T1000 (cell line): ENCODE measurements at places on chromosomes 6 and 20.

- DNase-seq = no peak
These were observed 20.3 kb upstream of the KCNK16 start for GRCh38 chr6:39342692-39343395.

GRCh38 chr6:167578371-167578901, 248.3 kb upstream of the AFDN start:
- DNase-seq = no peak

GRCh38 chr20:25247956-25248785, at the start of gene PYGB:
Gene PYGB, plus strand, starts transcription at chr20:25248085. Its CDS starts 94 bp downstream, at chr20:25248179.
- peak; percentile 65 for DNase-seq

DNA sequence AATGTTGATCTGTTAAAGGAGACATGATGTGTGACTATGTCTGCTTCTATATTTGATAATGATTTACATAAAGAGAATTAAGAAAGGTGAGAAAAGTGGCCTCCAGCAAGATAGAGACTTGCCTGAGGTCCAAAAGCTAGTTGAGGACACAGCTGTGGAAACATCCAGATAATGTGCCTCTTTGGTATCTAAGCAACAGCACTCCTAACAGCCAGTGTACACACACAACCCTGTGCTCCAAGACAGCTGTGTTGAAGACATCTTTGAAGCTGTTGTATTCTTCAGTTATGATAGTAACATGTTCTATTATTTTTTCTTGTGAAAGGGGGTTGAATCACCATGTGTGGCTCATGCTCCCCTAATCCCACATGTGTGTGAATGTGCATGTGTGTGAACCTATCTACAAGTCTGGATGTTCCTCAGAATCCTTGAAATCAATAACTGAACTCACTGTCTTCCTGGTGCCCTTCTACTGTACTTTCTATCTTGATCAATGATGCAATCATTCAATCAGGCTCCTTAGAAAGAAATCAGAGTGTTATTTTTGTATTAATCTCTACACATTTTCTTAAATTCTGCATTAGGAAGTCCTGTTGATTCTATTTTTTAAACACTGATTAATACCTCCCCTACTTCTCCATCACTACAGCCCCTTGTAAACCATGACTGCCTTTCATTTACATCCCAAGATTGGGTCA, 116.7 kb upstream of the SSTR4 start:
- DNase-seq = no peak

DNA sequence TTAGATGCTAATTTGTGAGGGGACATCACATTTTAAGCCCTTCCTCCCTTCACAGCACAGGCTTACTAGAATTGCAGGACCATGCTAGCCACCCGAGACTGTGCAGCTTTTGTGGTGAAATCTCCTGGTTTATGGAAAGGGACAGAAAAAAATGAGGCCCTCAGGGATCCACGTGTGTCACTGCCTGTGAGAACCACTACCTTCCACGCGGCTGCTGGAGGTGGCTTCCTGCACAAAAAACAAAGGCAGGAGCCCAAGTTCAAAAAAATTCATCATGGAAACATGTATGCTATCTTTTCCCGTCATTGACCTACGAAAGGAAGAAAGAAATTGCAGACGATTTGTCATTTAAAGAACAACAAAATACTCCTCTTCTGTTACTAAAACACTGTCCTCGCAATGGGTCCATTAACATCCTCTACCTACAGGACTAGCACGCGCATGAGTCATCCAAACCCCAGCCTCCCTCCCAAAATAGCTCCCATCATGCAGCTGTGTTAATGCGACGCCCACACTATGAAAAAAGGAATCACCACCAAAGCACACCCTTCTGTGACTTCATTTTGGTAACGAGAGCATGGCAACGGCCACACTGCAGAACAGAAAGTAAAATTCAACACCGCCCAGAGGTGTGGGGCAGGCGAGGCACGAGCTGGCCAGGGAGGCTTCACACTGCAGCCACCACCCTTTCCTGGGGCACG, 45.7 kb downstream of the RAMACL start:
- DNase-seq = no peak

- no peak for DNase-seq
These were observed 80.8 kb upstream of the FUCA2 start for GRCh38 chr6:143592335-143592734.

GRCh38 chr6:114375541-114376192, 32.8 kb upstream of the HS3ST5 start:
- DNase-seq = no peak

DNA sequence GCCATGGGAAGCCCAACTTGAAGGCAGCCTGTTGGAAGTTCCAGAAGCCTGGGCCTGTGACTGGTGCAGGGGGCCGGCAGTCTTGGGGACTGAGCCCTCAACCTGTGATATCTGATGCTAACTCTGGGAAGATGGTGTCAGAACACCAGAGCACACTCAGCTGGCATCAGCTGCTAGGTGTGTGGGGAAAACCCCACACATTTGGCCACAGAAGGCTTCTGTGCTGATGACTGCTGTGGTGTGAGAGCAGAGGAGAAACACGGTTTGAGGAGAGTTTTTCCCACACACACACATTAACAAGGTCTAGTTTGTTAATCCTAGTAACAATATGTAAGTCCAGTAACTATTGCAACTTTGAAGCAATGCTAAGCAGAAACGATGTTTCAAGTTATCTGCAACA, 78.0 kb downstream of the PSMB1 start:
- DNase-seq = no peak

DNA sequence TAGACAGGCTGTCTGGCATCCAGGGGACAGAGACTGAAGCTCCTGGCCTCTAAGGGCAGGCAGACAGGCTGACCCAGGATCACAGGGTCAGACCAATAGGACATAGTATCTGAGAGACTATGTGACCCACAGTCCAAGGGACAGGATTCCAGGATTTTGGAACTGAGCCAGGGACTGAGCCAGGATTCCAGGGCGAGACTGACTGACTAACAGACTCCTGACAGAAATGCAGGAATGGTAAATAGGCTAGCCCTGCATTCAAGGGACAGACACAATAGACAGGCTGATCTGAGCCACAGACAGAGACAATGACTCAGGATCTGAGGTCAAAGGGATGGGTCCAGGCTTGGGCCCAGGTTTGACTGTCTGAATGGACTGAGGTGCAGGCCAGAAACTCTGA, 19.8 kb downstream of the XKR7 start:
- no peak for DNase-seq

- no peak for DNase-seq
These were observed 32.5 kb downstream of the HMGN3 start for GRCh38 chr6:79201983-79202382.

- DNase-seq = no peak
These were observed 19.3 kb downstream of the CITED2 start for GRCh38 chr6:139355172-139355571.

DNA sequence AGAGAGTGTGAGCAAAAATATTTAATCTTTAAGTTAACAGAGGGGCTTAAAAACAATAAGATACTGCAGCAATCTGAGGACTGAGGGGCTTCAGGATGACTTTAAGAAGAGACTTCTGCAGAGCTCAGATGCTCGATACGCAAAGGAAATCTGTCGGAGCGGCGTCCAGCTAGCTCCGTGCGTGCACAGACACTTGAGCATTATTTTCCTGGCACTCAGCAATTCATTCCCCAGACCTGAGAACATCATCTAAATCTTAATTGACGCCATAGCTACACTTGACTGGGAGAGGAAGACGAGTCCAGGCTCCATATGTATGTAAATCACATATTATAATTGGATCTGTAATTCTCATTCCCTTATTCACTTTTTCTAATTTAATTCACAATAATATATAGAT, 228.2 kb downstream of the SOD2 start:
- no peak for DNase-seq

DNA sequence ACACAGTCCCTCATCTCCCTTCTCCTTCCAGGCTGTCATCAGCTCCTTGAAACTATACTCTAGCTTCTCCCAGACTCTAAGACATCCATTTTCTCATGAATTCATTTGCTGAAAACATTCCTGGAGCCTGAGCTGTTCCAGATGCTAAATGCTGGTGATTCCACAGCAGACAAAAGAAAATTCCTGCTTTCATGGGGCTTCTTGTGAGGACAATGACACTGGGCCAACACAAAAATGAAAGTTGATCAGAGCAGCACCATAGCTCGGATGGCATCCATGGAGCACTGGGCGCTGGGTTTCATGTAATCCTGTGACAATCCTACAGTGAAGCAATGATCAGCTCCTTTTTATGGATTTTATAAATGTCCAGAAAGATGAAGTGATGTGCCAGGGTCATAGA, 47.4 kb upstream of the STX16 start:
- DNase-seq = no peak

GRCh38 chr20:8662433-8662954, 406.4 kb upstream of the PLCB4 start:
- DNase-seq = no peak

DNA sequence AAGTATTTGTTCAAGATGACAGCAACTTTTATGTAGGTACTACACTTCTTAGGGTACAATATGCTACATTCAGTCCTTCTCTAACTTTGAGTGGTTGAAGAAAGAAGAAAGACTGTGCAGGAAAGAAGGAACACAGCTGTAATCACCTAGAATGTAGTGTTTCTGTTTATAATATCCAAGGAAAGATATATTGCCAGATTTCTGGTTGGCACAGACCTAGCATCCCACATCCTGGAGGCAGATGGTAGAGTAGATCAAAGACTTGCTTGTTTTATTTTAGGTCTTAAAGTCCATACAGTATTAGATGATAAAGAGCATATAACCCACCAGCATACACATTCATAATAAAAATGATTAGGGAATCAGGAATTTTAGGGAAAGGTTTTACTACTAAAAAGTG, 13.3 kb upstream of the FABP7 start:
- no peak for DNase-seq

GRCh38 chr6:127483399-127484055, 24.3 kb upstream of the KIAA0408 start:
- DNase-seq = no peak

DNA sequence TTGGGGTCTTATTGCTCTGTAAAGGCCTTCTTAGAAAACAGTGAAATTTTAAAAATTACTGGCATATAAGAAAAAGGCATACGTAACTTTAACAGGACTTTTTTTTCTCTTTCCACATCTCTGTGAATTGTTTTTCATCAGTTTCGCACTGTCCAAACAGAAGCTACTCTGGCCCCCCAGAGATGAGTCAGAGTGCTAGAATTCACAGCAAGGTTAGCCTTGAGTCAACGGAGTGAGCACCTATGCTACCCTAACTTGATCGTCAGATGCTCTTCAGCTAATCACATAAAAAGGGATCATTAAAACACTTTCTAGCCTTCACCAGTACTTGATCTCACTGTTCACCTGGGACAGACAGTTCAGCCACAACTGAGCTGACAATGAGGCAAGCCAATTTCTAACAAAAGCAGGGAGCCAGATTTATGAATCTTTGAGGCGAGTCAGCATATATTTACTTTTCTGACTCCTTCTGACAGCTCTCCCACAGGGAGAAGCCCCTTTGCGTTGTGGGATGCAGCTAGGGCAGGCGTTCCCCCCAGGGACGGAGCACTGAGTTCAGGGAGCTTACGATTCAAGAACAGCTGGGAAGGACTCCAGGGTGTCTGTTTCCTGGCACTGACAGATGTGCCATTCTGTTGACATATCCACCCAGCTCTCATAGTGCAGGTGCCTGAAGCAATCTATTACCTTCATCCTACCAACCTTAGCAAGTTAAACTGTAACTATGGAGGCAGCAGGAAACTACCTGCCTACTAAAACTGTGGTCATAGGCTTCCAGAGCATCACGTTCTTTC, 46.4 kb upstream of the SPDEF start:
- no peak for DNase-seq

GRCh38 chr6:87716928-87717614, 15.0 kb upstream of the AKIRIN2 start:
- no peak for DNase-seq

- DNase-seq = no peak
These were observed 221.2 kb downstream of the SLC24A3 start for GRCh38 chr20:19433371-19434350.

GRCh38 chr20:58794510-58795180, 56.1 kb downstream of the GNAS-AS1 start:
- no peak for DNase-seq

DNA sequence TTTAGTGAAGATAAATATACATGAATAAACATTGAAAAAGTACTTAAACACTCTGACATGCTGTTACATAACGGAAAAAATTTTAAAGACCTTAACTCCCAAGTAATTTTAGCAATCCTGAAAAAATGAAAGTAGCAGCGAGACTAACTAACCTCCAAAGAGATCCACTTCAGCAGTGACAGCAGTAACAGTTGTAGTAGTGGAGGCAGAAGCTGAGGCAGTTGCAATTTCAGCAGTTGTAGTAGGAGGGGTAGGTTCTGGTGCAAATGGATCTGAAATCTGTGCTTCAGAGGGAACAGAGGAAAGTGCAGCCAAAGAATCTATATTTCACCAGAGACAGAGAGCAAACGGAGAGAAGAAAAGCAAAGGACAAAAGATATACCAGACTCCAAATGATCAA, 88.8 kb downstream of the PRSS35 start:
- DNase-seq = no peak

DNA sequence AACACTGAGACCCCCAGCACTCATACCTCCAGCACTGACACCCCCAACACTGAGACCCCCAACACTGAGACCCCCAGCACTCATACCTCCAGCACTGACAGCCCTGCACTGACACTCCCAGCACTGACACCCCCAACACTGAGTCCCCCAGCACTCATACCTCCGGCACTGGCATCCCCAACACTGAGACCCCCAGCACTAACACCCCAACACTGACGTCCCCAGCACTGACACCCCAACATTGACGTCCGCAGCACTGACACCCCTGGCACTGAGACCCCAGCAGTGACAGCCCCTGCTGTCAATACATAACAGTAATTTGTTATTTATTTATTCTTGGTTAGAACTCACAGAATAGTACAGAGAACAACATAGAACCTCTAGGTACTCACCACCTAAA, 58.0 kb downstream of the ERMARD start:
- no peak for DNase-seq

- peak; percentile 64 for DNase-seq
These were observed 23.7 kb downstream of the MOCS3 start for GRCh38 chr20:50982363-50982762.

GRCh38 chr20:35191419-35192117, 19.7 kb downstream of the PROCR start:
- DNase-seq = no peak

GRCh38 chr6:111922454-111923297, 49.4 kb upstream of the FYN start:
- DNase-seq = no peak

GRCh38 chr20:5171790-5172164, 45.0 kb downstream of the CDS2 start:
- no peak for DNase-seq

DNA sequence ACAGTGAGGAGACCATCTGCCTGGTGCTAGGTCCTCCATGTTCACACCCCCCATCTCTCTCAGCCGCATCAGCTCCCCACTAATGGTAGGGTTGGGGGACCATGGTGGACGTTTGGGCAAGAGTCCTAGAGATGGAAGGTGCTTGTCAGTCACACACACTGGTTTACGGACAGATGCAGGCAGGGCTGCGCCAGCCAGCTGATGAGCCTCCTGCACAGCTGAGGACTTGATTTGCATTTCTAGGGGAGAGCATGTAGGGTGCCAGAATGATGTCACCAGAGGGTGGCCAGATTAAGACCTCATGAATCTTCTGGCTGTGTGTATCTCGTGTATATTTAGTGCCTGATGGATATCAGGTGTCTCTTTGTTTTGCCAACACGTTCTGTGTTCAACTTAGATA, 28.6 kb downstream of the CST8 start:
- DNase-seq = no peak
